ENCODE measurements at places on chromosomes 7 and 10.

DNA sequence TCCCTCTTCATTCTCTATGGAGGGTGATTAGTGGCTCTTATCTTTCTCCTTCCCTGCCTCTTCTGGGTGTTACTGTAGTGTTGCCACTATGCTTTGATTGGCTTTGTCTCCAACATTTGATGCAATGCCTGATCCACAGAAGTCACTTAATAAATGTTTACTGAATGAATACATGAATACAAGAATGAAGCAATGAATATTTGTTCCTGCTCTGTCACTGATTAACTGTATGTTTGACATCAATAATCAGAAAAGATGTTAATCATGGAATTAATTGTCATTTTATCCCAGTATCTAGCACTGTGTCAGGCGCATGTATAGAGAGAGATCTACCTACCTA is 4.3 kb downstream of the ANK3 start:
- DNase-seq: no peak

DNA sequence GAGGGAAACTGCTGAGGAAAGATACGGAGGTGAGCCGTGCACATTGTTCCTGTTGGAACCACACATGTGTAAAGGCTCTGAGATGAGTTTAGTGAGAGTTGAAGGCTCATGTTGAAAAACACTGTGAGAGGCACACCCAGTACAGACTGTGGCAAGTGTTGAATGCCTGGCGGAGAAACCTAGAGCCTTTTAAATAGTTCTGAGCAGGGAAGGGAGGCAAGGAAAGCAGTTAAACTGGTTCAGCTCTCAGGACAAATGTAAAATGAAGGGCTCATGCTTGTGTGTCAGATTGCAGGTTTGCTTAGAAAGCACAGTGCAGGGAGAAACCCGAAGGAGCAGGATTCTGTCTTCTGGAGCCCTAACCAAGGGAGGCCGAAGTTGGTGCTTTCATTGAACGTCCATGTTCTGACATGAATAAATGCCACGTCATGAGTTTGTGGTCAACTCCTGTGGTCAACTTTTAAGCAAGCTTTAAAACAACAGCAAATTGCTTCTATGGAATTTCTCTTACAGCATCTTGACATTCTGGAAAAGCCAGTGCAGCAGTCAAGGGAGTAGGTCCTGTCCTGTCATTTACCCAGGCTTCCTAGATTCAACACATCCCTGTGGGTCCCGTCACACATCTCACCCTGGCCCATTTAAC is 650.9 kb upstream of the GALNT17 start:
- no peak for DNase-seq

DNA sequence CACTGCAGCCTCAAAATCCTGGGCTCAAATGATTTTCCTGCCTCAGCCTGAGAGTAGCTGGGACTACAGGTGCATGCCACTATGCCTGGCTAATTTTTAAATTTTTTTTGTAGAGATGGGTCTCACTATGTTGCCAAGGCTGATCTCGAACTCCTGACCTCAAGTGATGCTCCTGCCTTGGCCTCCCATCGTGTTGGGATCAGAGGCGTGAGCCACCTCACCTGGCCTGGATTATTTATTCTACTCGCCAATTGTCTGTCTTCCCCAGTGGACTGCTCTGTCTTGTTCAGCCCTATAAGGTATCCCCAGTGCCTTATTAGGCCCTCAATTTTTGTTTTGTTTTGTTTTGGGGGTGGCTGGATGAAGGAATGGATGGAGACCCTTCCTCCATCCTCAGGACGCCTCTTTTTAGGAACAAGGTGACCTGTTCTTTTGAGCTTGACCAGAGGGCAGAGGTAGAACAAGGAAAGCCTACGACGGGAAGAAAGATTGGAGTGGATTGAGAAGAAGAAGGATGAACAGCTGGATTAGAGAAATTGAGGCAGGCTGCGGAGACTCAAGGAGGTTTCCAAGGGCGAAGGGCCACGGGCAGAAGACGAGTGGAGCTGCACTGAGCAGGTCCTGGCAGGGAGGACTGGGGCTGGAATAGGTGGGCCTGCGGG is 541 bp upstream of the DENND10 start:
- no peak for DNase-seq

- DNase-seq: peak; percentile 42
Measured at GRCh38 chr7:18538554-18539250, 43.2 kb downstream of the HDAC9 start.

- no peak for DNase-seq
Measured at GRCh38 chr10:124603376-124604213, 140.6 kb downstream of the FAM53B start.

DNA sequence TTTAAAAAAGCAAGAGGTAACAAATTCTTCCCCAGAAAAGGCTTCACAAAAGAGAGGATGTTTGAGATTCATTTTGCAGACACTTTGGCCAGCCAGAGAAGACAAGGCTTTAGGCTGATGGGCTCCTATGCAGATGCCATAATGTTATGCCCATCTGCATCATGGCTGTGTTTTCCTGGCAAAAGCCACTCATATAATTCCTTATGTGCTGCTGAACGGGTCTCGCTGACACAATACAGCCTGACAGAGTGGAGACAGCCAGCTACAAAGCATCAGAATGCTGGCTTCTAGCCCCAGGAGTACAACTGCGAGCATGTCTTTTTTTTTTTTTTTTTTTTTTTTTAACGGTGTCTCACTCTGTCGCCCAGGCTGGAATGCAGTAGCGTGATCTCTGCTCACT is 1157.4 kb upstream of the AUTS2 start:
- no peak for DNase-seq

DNA sequence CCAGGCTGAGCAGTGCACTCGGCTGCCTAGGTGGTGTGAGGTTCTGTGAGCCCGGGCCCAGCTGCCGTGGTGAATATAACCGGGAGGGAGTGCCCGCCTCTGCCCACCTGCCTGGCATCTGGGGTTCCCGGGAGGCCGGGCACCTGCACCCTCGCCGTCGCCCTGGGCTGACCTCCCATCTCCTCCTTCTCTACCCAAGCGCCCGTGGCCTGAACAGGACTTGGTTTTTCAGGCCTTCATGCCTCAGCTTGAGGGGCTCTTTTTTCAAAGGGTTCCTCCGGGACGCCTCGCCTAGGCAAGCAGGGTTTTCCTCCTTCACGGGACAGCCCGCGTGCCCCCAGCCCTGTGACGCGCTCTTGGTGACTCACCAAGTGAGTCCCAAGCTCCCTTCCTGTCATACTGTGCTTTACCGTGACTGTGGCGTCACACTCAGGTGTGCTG is 9.9 kb downstream of the INPP5A start:
- DNase-seq: no peak

DNA sequence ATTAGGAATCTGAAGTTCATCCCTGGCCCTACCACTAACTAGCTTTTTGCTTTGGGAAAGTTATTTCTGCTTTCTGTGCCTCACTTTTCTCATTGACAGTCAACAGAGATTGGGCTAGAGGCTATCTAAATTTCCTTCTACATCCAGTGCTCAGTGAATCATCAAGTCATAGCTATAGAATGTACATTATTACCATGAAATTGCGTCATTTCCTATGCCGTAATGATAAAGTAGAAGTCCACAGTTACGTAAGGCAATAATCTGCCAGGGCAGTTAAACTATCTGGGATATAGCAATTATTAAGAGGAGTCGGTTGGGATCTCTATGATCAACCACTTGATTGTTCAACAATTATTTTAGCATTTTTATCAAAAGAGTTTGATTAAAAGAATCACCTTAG is 64.4 kb downstream of the ITGB8 start:
- no peak for DNase-seq

DNA sequence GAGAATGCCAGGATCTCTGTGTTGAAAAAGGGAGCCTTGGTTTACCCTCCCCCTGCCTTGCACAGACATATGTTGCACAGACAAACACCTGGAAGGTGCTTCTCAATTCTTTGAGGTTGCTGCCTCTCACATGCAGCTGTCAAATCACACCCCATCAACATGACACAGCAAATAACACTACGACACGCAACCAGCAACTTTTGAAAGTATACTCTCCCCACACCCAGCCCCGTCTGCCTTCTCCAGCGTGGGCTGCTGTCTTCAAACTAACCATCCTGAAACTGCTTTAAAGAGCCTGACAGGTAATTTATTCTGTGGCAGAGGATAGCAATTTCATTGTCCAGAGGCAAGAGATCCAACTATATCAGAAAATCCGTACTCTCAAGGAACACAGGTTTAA is 136.1 kb downstream of the PLXNA4 start:
- no peak for DNase-seq

GRCh38 chr7:24963218-24963617 is 16.8 kb downstream of the OSBPL3 start:
- peak; percentile 55 for DNase-seq

DNA sequence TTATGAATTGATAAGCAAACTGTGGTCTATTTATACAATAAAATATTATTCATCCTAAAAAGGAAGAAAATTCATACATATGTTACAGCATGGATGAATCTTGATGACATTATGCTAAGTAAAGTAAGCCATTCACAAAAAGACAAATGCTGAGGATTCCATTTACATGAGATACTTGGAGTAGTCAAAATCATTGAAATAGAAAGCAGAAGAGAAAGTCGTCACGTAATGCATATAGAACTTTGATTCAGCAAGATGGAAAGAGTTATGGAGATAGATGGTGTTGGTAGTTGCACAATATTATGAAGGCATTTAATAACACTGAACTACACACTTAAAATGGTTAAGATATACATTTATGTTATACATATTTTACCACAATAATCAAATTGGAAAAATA is 309.7 kb upstream of the KLF6 start:
- no peak for DNase-seq

- no peak for DNase-seq
Measured at GRCh38 chr7:135522509-135522908, 12.6 kb upstream of the CNOT4 start.

GRCh38 chr7:98702021-98702420 is 84.9 kb downstream of the NPTX2 start:
- DNase-seq: no peak

GRCh38 chr10:44312401-44312800 is 72.5 kb downstream of the CXCL12 start:
- no peak for DNase-seq

- no peak for DNase-seq
Measured at GRCh38 chr7:143216151-143216550, 5.7 kb upstream of the TAS2R40 start.

GRCh38 chr10:30068492-30069223 is 9.3 kb upstream of the JCAD start:
- DNase-seq: no peak

- no peak for DNase-seq
Measured at GRCh38 chr10:45433716-45434469, 59.9 kb downstream of the ALOX5 start.

DNA sequence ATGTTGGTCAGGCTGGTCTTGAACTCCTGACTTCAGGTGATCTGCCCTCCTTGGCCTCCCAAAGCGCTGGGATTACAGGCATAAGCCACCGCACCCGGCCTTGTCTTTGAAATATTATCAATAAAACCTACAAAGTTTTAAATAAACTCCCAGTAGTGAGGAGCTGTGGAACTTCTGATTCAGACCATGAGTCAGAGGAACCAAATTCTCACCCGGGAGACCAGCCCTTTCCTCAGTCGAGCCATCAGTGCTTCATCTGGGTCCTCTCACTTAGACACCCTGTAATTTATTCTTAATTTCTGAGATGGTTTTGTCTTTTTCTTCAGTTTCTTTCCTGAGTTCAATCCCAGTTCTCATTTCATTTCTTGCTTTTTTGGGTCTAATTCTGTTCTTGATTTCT is 68.6 kb downstream of the DYNC2I1 start:
- DNase-seq: no peak

DNA sequence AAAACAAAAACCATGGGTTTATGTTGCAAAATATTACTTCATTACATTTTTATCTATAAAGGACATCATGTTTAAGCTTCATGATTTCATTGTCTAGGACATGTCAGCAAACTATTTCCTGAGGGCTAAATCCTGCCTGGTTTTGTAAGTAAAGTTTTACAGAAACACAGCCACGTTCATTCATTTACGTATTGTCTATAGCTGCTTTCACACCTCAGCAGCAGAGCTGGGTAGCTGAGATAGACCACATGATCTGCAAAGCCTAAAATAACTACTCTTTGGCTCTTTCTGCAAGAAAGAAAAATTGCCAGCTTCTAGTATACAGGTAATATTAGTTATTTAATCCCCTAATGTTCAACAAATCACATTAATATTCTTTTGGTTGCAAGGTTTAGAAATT is 12.7 kb upstream of the PIP4K2A start:
- no peak for DNase-seq

DNA sequence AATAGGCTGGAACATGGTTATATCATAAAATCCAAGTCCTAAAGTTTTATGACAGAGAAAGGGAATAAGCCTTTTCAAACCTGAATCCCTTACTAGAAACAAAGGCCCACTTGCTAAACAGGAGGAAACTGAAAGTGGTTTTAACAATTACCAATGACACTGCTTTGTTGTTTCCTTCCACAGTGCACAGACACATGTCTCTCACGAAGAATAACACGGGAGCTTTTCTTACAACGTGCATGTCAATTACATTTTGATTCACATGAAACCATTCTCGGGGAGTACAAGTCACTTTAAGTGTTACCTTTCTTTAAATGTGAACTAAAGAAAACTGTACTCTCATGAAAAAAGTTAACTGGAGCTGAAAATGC is 1.4 kb downstream of the MRPS33 start:
- peak; percentile 38 for DNase-seq
